NCI-H1694 treated with DMSO at 0.1 percent for 48 hours (cell line): ENCODE measurements at places on chromosomes 3 and 15.

GRCh38 chr3:185519021-185519420 lies 20.2 kb upstream of the TMEM41A start:
- DNase-seq: no peak

DNA sequence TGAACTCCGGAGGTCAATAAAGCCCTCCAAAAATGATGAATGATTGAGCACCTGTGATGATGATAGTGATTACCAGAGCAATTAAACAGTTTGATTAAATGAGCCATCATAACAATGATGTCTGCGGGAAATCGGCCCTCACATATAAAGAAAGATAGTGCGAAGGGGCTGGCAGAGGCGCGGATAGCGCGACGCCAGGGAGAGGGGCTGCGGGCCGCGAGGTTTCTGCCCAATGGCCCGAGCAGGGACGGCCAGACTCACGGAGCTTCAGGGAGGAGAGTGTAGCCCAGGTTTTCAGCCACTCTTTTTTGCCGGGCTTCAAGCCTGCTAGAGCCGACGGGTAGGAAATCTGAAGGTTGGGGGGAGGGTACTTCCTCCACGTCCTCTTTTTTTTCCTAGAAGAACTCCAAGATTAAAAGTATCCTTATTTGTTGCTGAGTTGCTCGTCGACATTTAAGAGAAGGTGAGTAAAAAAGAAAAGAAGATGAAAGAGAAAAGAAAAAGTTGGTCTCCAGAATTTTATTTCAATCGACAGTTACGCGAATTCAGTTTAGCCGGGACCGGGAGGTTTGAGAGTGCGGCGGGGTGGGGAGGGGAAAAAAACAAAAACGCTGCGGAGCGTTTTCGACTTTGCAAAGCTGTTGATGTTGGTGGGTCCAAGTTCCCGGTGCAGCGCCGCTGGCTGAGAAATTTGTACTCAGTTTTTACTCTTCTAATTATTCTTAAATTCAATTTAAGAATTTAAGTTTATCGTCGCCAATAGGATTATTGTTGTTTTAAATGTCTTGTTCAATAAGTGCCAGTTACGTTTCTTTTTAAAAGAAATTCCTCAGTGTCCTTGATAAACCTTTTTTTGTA lies 2.2 kb upstream of the MEIS2 start:
- peak; percentile 40 for DNase-seq

GRCh38 chr3:156038869-156039268 lies 81.5 kb upstream of the KCNAB1 start:
- no peak for DNase-seq

GRCh38 chr3:51974963-51975851 lies at the start of gene ABHD14A:
TSS of gene ABHD14A (plus strand) at chr3:51975064. CDS start at chr3:51975136, 72 bp downstream.
- no peak for DNase-seq

GRCh38 chr3:193743702-193744047 lies 150.7 kb downstream of the OPA1 start:
- DNase-seq: no peak

DNA sequence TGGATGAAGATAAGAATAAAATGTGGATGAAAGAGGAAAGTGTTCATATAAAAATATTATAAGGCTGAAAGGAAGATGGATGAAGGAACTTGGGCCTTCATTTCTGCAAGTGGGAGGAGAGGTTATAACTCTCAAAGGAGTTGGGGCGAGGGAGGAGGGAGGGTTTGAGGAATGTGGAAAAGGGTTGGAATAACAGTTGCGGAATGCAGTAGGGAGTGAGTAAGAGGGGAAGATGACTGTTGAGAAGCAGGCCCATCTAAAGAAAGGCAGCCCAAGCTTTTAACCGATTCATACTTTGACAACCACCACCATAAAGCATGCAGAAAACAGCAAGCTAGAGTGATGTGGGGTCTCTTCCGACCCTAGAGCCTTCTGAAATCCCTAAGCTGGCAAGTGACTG lies 8.3 kb upstream of the TM4SF4 start:
- no peak for DNase-seq

- DNase-seq: no peak
These were observed 98.5 kb downstream of the STAG1 start for GRCh38 chr3:136653628-136654027.

- no peak for DNase-seq
These were observed 75.1 kb downstream of the RAB11A start for GRCh38 chr15:65944404-65944803.

DNA sequence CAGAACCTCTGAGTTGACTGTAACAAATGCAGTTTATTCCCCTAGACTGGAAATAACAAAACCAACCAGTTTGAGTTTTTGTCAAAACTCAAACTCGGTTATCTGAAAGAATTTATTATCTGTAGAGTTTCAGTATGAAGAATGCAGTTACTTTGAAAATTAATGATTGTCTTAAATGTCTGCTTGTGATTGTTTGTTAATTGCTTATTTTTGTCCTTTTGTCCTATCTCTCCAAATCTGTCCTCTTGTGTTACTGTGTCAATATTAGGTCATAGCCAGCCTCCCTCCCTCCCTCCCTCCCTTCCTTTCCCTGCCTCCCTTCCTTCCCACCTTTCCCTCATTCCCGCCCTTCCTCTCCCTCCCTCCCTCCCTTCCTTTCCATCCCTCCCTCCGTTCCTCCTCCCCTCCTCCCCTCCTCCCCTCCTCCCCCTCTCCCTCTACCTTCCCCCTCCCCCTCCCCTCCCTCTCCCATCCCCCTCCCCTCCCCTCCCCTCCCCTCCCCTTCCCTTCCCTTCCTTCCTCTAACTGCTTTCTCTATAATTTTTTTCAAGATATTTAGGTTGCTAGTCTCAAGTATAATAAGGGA lies 153.5 kb downstream of the FNDC3B start:
- DNase-seq: no peak

GRCh38 chr15:60795471-60795870 lies 316.5 kb upstream of the ICE2 start:
- DNase-seq: no peak

- DNase-seq: peak; percentile 24
These were observed 9.7 kb downstream of the ITIH4 start for GRCh38 chr3:52820736-52821135.

DNA sequence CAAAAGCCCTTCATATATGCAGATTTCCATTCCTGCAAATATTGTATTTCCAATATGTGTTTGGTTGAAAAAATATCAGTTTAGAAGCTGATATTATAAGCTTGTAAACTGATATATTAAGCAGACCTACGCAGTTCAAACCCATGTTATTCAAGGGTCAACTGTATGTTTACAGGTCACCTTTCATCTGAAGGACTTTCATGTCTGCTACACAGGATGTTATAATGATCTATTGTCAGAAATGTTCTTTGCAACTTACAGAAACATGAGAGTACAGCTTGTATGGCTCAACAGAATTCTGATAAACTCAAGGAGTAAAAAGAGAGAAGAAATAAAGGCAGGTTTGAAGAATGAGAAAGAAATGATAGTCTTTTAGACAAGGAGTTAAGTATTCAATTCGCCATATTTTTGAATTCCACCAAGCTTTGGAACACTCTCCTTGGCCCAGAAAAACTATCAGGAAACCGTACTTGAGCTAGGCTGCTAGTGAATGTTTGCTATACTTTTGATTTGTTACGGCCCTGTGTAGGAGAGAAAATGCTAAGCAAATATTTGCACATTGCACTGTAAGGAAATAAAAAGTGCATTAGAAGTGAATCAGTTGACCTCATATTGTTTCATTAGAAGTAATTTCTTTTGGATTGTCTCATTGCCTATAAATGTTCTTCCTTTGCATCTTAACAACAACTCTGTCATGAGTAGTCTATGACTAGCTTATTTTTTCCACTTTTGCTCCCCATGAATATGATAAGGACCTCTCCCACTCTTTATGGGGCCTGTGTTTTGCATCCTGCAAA lies 81.2 kb downstream of the NEK11 start:
- no peak for DNase-seq

DNA sequence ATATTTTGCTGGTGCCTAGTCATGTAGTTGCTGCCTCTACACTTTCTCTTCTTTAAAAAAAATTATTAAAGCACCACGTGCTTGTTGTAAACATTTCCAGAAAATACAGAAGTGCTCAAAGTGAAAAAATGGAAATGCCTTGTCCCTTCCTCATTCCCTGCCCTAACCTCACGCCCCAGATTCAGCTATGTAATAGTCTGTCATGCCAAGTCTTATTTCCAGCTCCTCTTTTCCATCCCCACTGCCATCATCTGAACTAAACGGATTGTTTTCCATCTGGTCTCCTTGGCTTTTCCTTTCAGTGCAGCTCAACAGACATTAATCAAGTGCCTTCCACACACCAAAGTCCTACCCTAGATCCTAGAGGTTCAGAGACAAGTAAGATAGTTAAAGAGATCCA lies 15.5 kb downstream of the ZNF774 start:
- DNase-seq: no peak

DNA sequence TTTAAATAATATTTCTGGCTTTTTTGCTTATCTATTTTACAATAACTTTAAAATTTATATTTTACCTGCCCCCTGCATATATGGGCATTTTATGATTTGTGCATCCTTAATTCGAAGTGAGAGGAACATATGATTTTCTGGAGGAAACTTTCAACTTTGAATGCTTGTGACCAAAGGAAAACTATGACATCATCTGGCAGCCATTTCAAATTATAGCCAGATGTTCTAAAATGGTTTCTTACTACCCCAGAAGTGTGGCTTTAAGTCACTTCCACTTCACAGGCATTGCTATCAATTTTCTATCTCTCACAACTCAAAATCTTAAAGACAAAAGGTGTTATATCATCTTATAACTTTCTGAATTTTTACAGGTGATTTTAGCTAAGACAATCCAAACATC lies 508.8 kb downstream of the RBMS3 start:
- no peak for DNase-seq

GRCh38 chr3:71050166-71050537 lies 533.4 kb downstream of the FOXP1 start:
- DNase-seq: no peak

- DNase-seq: no peak
These were observed 147.5 kb downstream of the OSBPL10 start for GRCh38 chr3:31833391-31834190.

- no peak for DNase-seq
These were observed 8.6 kb upstream of the TRIM59 start for GRCh38 chr3:160458151-160458550.

DNA sequence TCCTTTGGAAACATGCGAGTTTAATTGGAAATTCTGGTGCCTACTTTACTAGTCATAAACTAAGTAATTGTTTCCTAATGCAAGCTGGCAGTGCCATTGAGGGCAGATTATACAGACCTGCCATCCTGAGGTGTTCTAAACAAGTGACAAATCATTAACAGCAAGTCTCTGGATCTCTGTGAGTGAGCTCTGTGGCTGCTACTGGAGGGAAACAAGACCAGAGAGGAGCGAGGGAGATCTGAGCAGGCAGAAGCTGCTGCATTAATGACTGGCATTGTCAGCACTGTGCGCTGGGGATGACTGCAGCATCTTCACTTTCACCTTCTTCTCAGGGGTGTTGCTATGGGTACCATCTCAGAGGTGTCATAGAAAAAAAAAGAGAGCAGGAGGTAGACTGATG lies 308.4 kb upstream of the DPH6 start:
- DNase-seq: no peak

DNA sequence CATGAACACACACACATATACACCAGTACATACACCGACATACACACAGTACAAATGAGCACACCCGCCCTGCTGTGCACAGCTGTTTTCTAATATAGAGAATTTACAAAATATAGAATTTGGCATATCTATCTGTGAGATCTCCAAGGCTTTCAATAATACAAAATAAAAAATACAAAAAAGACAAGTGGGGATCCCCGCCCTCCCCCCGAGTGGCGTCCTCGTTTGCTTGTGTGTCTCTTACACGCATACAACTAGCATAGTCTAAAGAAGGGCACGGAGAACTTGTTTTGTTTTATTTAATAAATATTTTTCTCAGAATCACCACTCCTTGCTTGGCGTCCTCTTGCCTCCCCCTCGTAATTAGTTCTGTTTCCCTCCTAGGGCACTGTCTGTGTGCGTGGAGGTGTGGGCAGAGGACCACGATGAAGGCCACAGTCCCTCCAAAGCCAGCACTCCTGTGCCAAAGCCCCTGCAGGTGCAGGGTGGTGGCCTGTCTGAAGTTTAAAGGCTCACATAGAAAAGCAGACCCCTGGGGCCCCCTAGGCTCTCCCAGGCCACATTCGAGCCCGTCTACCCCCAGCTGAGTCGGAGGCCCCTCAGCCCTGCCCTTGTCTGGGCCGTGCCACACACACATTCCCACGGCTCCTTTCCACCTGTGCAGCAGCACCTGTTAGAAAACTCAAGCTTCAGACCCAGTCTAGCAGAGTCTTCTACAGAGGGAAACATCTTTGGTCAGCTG lies 82.1 kb downstream of the SEC22A start:
- DNase-seq: no peak

GRCh38 chr3:62607287-62608029 lies 234.1 kb upstream of the FEZF2 start:
- no peak for DNase-seq

DNA sequence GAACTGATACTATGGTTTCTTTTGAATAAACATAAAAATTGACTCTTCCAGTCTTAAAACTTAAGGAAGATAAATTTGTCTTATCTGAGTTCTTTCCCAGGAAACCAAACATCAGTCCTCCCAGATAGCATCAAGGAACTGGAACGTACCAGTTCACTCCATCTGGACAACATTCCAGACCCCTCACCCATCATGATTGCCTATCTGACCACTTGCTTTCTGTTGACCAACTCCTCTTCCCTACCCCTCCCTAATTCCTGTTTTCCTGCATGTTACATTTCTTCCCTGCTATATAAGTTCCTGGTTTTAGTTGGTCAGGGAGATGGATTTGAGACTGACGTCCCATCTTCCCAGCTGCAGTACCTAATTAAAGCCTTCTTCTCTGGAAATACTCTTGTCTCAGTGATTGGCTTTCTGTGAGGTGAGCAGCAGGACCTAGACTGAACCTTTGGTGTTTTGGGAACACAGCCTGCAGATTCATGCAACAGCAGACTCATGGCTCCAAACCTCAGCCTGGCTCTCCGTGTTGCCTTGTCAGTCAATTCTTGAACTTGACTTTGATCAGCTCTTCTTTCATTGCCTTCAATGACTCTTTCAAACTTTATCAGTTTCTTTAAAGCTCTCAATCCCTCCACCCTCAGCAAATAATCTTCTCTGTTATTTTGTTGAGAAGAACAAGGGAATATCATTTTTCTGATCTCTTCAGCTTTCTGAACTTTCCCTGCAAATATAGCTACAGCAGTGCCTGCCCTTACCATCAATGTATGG lies 123.6 kb downstream of the RPL22L1 start:
- DNase-seq: no peak

DNA sequence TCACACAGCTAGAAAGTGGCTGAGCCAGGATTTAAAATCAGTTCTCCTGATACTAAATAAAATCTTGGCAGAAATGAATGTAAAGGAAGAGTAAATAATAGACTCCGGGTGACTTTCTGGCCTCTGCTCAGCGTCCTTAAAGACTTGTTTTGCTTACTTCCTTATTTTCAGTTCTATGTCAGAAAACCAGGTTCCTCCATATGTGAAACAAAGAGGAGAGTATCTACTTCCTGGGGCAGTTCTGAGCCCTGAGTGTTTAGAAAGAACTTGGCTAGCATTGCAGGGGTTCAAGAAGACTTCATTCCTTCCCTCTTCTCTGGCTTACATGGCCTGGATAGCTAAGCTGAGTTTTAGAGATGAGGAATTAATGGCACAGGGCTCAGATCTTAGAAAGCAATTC lies 222.8 kb upstream of the TLE3 start:
- no peak for DNase-seq

GRCh38 chr3:39434574-39434973 lies 28.1 kb downstream of the RPSA start:
- DNase-seq: no peak

- no peak for DNase-seq
These were observed 46.5 kb downstream of the EXOG start for GRCh38 chr3:38542401-38543298.
